Choroid plexus epithelial cell (primary cell): ENCODE measurements at places on chromosomes 1 and 21.
A peak's percentile ranks its signal among the peaks of the same experiment; 100 is the strongest.

GRCh38 chr1:101308935-101309333 lies 72.1 kb downstream of the S1PR1 start:
- DNase-seq = no peak

DNA sequence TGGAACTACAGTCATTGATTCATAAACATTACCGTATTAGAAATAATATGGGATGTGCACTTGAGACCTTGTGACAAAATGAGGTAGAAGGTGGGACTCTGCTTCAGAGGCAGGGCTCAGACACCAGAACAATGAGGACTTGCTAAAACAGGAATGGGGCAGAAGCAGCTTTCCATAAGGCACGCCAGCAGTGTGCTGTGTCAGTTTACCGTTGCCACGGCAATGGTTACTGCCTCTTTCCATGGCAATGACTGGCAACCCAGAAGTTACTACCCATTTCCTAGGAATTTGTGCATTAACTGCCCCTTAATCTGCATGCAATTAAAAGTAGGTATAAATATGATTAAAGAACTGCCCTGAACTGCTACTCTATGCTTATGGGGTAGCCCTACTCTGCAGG lies 169.0 kb downstream of the CHRM3 start:
- no peak for DNase-seq

- DNase-seq = no peak
Observed at GRCh38 chr1:1538334-1538733, 2.1 kb downstream of the TMEM240 start.

DNA sequence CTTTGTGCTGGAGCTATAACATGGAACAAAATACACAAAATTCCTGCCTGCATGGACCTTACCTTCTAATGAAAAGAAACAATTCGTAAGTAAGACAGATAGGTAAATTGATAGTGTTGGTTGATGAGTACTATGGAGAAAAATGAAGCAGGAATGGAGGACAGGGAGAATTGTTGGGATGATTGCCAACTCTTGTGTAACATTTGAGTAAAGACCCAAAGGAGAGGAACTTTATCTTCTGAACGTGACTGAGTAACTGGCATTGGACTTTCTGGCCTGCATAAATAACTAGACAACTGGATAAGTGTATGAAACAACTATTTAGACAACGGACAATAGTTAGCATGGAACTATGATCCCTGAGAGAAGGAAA lies 6.8 kb upstream of the EFCAB14 start:
- peak; percentile 60 for DNase-seq

- DNase-seq = no peak
Observed at GRCh38 chr1:105137543-105138457, 1388.1 kb downstream of the AMY1C start.

GRCh38 chr1:196376630-196377328 lies 231.5 kb downstream of the KCNT2 start:
- no peak for DNase-seq

DNA sequence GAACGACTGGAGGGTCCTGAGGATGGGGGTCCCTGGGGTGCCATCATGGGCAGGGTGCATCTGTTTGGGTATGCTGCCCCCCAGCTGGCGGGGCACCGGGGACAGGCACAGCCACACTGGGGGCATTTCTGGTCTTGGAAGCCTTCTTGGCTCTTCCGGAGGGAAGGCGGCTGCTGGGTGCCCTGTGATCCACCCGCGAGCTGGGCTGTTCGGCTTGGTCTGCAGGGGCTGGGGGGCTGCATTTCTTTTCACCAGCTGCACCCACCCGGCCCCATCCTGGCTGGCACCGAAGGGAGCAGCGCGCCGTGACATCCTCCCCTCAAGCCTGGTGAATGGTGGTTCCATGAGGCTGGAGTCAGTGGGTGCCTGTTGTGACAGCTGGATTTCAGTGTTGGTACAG lies 12.2 kb downstream of the FAAP20 start:
- no peak for DNase-seq

- no peak for DNase-seq
Observed at GRCh38 chr1:192436441-192437078, 119.8 kb downstream of the RGS21 start.

GRCh38 chr1:232329103-232329813 lies 300.7 kb downstream of the SIPA1L2 start:
- no peak for DNase-seq

DNA sequence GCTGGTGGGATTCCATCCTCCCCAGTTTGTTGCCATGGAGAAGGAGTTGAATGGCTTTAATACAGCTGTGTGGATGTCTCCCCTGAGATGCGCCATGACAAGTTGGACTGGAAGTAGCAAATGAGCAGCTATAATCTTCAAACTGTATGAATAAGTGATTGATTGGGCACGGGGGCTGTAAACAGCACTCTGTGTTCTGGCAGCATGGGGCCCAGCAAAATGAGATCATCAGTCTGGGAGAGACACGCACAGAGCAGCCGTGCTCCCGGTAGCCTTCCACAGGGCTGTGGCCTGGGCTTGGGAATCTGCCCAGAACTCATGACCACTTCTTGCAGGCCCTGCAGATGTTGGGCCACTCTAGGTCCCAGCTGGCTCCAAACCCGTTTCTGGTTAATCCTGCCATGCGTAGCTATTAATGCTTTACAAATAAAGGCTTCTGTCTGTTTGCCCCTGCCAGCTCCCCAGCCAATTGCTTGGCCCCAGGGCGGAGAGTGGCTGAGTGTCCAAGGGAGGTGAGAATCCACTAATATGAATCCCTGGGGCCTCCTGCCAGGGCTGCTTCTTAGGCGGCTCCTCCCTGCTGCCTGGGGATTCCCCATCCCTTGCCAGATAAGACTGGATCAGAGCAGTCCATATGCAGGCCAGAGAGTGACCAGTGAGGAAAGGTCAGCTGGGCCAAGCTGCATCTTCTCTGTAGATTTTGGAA lies 642.9 kb downstream of the AJAP1 start:
- DNase-seq = no peak

- DNase-seq = peak; percentile 96
Observed at GRCh38 chr1:85850238-85850637, 142.0 kb upstream of the ZNHIT6 start.

- no peak for DNase-seq
Observed at GRCh38 chr1:92877081-92877711, 45.4 kb downstream of the RPL5 start.
